Urothelium cell line (cell line): ENCODE measurements at places on chromosomes 2 and 18.

- no peak for DNase-seq
Observed at GRCh38 chr2:110777531-110778311, 45.3 kb downstream of the ACOXL start.

DNA sequence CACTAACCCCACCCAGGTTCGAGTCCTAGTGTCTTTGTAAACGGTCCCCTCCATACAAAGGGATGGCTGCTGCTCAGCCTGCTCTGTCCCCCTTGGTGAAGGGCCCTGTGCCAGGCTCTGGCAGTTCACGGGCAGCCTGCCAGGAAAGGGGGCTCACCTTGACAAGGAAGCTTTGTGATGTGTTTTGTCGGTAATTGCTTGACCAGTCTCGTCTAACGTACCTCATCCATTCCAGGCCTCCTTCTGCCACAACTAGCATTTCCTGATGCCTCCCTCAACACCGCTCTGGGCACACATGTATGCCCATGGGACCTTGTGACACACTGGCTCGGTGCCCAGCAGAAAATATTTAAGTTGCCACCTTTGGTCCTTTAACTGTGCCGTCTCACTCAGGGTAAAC is 171.9 kb downstream of the KLHL29 start:
- no peak for DNase-seq

- no peak for DNase-seq
Observed at GRCh38 chr18:23260926-23261590, 125.8 kb downstream of the CABLES1 start.

DNA sequence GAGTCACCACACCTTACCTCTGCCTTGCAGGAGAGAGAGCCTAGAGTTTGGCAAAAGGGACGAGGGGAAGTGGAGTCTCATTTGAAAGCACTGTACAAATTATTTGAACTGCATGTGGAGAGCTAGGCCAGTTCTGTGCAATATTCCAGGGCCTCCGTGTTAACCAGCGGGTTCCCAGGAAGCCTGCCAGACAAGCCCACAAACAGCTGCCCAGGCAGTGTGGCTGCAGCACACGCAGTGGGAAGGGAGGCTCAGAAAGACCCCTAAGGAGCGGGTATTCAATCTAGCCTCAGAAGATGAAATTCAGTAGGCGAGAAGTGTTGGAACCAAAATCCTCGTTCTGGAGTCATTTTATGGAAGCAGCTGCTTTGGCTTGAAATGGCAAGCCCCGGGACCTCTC is 30.7 kb downstream of the CNGA3 start:
- DNase-seq = no peak

DNA sequence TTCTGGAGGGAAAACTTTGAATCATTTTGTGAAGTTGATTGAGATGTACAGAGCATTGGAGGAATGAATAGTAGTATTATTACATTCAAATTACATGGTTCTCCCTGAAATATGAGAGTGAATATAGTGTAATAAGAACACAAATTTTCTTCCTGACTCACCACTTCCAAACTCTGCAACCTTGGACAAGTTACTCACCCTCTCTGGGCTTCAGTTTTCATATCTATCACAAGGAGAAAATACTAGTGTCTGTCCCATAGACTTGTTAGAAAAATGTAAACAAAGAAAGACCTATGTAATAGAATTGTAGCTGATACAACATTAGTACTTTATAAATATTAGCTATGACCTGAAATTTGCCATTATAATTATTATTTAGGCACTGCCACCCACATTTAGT is 150.8 kb downstream of the LRRTM1 start:
- DNase-seq = no peak

- DNase-seq = no peak
Observed at GRCh38 chr2:213237787-213238186, 46.5 kb upstream of the SPAG16 start.

- DNase-seq = no peak
Observed at GRCh38 chr2:231931481-231931915, 5.3 kb upstream of the NPPC start.

- no peak for DNase-seq
Observed at GRCh38 chr2:83342860-83343329, 1116.2 kb downstream of the SUCLG1 start.

DNA sequence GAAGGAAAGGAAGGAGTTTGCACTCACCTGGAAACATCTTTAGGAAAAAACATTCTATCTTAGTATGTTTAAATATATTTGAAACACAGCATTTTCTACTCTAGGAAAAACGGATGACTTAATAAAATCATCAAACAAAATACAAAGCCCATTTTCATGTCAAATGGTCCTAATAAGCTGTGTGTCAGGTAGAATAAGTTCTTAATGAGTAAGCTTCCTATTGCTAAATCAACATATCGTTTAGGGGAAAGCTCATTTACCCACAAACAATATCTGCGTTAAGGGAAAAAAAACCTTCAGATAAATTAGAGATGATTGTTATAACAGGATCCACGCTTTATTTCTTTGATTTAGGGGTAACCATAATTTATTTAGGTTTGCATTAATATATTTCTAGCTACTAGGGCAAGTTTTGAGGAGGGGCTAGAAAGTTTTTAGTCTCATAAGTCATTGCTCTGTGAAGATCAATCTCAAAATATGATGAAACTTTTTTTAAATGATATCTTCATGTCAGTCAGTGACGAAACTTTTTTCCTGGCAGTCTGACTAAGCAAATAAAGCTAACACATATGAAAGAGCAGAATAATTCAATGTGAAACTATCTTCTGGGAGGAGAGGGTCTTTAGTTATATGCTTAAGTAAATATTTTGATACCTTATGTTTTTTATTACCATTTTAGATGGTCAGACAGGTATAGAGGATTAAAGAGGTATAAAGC is 147.1 kb downstream of the WDSUB1 start:
- DNase-seq = no peak
